Panc1 (cell line): ENCODE measurements at places on chromosomes 4 and X.

- no peak for DNase-seq
Measured at GRCh38 chr4:168883513-168883912, 126.5 kb downstream of the CBR4 start.

GRCh38 chr4:188714501-188714900 lies 575.3 kb downstream of the TRIML1 start:
- DNase-seq = no peak

- DNase-seq = no peak
Measured at GRCh38 chrX:120617996-120618630, 11.7 kb downstream of the C1GALT1C1 start.

DNA sequence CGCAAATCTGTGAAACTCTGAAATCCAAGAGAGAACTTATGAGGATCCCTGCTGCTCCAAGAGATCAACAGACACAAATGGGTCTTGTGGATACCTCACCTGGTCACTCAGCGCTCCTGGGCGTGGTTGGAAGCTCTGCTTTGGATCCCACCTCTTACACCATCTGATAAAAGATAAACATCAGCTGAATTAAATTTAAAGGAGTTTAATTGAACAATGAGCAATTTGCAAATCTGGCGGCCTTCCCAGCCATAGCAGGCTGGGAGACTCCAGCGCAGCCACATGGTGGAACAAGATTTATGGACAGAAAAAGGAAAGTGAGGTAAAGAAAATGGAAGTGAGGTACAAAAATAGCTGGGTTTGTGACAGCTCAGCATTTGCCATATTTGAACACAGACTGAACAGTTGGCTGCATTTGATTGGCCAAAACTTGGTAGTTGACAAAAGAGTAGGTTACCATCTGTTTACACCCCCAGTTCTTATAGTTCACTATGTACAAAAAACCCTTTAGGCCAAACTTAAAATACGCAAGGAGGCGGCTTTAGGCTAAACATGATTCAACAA lies 437.3 kb upstream of the NDST3 start:
- DNase-seq = no peak

DNA sequence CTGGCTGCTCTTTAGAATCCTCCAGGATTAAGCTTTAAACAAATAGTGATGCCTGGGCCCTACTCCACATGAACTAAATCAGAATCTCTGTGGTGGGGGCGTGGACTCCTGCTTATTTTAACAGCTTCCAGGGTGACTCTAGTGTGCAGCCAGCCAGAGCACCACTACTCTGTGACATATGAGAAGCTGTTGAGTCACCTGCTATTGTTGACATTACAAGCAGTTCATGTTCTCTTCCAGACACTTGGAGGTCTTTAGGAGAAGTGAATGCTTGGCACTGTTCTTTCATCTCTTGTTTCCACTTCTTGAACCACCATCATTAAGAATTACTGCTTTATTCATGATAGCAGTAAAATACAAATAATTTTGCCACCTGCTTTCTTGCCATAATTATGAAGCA lies 426 bp upstream of the C4orf51 start:
- DNase-seq = no peak

GRCh38 chr4:86482306-86483172 lies 111.6 kb upstream of the PTPN13 start:
- DNase-seq = no peak

DNA sequence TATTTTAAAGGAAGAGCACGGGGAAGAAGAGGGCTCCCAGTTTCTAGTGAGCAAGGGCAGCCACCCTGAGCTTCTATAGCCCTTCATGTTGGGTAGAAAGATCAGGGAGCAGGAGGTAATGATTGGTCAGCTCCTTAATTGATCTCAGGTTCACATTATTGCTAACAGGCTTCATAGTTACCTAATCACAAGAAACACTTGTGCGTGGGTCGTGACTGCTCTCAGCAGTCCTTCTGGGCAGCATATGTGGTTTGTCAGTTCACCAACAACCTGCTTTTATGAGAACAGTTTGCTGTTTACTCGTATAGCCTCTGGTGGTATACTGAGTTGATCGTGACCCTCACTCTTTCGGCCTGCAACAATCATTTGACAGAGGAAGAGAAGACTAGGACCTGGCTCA lies 4.7 kb upstream of the DOK7 start:
- DNase-seq = no peak

GRCh38 chr4:23717528-23718248 lies 172.2 kb downstream of the PPARGC1A start:
- no peak for DNase-seq

DNA sequence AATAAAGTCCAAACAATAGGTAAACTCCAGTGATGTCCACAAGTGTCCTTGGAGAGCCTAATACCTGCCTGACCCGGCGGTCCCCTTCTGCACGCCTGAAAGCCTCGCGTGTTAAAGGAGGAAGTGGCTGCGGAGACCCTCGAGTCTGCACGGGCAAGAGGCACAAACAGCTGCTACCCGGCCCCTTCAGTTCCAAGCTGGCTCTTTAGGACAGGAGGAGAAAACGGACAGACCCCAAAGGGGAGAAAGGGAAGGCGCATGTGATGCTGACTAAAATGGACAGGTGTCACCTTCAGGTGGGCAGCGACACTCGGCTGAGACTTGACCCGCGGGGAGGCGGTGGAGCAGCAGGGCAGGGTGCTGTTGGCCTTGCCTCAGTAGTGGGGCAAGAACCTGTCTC lies 102.7 kb upstream of the TENM3 start:
- no peak for DNase-seq

- DNase-seq = no peak
Measured at GRCh38 chrX:18548996-18549395, 122.9 kb downstream of the RS1 start.

DNA sequence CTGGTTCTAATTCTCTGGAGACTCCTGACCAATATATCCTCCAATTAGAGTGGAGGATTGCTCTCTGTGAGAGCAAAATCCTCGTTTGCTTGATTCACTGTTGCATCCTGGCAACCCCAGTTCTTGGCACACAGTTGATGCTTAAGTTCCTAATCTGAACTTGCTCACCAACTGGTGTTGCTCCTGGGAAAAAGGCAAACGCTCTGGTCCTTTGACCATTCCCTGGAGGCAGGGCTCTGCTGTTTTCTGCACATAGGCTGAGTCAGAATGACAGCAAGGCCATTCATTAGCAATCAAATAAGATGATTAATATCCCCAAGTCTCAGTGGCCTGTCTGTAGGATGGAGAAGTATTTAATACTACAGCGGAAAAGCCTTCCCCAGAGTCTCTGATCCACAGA lies 172.7 kb upstream of the TBC1D9 start:
- no peak for DNase-seq

GRCh38 chr4:24121395-24122175 lies 231.7 kb upstream of the PPARGC1A start:
- no peak for DNase-seq

- no peak for DNase-seq
Measured at GRCh38 chr4:73236151-73236550, 22.4 kb downstream of the ANKRD17 start.

GRCh38 chrX:44043496-44043895 lies 70.3 kb upstream of the NDP start:
- no peak for DNase-seq

DNA sequence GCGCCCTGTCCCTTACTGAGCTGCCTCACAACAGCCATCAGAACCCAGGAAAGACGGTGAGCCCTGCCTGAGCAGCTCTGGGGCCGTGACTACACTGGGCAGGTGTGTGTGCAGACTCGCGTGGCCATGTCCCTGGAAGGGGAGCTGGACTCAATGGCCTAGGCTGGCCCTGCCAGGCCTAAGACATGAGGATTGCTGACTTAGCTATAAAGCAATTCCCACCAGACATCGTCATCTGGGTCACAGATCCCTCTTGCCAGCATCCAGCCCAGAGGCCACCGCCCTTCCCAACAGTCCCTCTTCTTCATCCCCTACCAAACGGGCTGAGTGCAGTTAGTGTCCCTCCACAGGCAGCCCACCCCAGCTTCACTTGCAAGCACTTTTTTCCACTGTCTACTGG lies 3.7 kb downstream of the NAA10 start:
- no peak for DNase-seq
